CD4-positive, alpha-beta T cell treated with Interleukin-17A for 1 hour (primary cell): ENCODE measurements at places on chromosomes 7 and 10.

DNA sequence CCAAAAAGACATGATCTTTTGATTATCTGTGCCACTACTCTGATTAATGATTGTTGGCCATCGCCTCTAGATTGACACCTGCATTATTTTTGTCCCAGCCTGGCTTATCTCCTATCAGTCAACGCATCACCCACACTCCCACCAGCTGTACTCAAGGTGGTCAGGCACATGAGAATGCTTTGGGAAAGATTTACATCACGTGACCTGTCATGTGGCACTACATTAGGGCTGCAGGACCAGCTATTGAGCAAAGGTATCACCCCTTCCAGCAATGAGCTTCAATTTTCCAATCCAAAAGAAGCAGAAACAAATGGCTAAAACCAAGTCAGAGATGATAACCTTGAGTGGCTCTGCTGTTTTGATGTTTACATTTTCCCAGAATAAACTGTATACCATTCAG, 204.3 kb downstream of the PLXNA4 start:
- no peak for DNase-seq

DNA sequence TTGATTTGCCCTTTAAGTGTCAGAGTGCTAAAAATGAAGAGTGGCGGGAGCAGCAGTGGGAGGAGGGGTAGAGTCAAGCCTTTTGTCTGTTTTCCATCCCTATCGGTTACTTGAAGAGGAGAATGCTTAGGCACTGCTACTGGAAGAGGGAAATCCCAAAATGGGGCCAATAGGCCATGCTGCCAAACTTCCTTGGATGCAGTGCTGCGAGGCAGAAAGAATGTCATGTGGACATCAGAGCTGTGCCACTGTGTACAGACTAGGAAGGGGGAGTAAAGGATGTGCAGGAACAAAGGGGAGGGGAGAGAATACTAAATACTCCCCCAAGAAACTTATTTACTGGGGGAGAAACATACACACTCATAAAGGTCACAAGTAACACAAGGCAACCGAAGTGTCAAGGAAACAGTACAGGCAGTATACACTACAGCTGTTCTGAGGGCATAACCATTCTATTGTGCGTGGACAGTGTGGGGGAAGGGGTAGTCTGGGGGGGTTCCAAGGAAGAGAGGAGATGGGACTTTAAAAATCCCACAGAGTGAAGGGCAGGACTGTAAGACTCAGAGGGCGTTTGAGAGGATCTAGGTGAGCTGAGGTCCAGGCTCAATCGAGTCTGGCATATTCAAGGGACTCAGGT, 228.7 kb upstream of the PLXNA4 start:
- no peak for DNase-seq

DNA sequence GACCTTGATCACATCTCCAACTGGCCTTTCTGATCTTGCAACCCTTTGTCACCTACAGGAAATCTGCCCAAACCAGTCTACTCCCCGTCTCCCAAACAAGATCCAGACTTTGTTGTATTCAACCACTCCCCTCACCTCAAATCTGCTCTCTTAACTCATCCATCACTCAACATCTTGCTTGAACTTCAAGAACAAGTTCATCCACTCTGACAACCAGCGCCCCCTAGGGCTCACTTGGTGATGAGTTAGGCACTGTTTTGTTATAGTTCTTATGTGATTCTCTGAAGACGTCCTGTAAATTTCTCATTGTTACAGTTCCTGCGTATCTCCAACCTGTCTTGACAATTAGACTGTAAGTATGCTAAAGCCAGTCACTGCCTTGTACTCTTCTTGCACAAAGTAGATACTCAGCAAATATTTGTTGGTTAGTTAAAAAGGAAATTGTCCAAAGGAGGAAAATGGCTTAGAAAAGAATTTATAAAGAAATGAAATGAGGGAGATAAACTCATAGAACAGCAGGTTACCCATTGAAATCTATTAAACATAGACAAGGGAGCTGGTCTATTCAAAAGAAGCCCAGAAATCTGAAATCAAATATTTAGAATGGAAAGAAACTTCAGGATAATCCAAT, 5.3 kb downstream of the FRMD4A start:
- peak; percentile 39 for DNase-seq

DNA sequence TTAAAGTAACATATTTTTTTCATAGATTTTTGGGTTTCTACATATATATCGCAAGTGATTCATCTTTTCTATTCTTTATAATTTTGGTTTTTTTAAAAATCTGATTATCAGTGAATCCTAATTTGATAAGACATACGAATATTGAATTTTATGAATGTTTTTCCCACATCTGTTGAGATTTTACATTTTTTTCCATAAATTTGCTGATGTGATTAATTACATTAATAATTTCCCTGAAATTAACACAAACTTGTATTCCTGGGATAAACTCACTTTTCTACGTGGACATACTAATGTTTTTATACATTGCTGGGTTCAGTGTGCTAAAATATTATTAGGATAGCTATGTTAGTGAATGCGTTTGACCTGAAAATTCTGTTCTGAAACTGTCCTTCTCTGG, 26.1 kb downstream of the DMTF1 start:
- no peak for DNase-seq

GRCh38 chr10:12350167-12350872, 973 bp downstream of the CAMK1D start:
- peak; percentile 67 for DNase-seq

- DNase-seq = no peak
These were observed 27.5 kb downstream of the LMBR1 start for GRCh38 chr7:156865493-156865892.

- peak; percentile 65 for DNase-seq
These were observed 1.4 kb upstream of the TSPAN15 start for GRCh38 chr10:69449841-69450240.

DNA sequence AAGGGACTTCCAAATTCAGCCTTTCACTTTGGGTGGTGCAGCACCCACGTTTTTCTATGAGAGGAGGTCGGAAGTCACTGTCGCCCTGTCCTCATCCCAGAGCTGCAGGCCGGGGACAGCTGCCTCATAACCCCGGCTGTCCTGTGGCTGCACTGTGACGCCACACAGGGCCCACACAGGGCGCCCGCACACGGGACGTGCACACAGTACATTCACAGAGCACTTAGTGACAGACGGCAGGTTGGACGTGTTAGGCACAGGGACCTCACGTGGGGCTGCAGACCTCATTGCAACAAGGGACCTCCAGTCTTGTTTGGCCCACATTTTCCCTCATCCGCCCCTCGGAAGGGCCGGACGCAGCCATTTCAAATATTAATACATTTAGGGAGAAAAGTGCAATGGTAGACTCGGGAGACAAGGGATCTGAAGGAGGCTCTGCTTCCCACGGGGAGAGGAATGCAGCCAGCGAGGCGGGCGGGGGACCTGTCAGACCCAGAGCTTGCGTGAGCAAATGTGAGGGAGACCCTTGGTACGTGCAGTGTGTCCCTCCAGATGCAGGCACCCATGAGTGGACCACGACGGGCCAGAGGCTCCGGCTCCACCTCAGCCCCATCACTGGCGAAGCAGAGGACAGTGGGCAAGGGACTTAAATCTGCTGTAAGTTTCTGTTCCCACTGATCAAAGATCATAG, 86.7 kb downstream of the VOPP1 start:
- DNase-seq = no peak

DNA sequence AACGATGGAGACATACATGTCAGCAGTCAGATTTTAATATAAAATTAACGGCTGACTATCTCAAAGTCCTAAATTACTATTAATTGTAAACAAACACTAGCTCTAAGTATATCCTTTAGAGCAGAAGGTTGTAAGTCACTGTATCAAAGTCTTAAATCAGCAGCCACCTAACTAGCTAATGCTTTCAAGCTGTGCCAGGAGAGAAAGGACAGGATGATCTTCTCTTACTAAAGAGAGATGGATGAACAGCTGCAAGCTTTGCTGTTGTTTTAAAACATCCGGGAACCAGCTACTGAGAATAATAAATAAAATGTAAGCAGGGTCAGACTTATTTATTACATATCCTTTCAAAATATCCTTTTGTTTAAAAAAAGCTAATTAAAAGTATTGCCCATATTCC, 24.0 kb upstream of the ABLIM1 start:
- no peak for DNase-seq

DNA sequence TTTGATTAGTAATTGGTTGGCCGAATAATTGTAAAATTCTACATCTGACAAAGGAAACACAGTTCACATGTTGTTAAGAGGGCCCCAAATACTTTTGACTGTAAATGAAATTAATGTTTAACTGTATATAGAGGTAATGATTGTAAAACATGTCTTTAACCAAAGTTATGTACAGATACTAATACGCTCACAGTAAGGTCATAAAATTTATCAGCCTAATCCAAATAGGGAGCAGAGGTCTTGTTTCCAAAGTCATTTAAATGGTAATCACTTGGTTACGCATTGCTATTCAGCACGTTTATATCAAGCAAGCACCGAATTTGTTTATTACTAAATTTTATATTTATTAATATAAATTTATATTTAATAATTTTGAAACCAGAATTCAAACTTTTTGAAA, 1.4 kb downstream of the PHYHIPL start:
- no peak for DNase-seq

DNA sequence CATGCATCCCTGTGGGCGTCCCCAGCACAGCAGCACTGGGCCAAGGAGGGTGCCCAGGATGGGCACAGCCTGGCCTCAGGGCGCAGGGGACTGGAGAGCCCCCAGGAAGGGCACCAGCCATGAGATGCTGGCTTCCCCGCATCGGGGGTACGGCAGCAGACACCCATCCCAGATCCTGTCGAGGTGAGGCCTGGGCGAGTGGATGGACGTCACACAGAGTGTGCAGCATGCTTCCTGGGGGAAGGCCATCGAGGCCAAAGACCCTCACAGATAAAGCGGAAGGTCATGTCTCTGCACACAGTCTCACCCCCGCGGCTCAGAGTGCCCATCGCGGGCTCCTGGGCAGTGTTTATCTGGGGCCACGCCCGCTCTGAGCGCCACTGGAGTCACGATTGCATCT, 18.8 kb downstream of the ADGRA1 start:
- no peak for DNase-seq

- peak; percentile 92 for DNase-seq
These were observed at the start of gene PLEKHA8 for GRCh38 chr7:30028216-30028748. TSS of gene PLEKHA8 (plus strand) at chr7:30028412. CDS start at chr7:30028763, 351 bp downstream.

- no peak for DNase-seq
These were observed 53.0 kb downstream of the SH2D4B start for GRCh38 chr10:80590585-80591125.

- no peak for DNase-seq
These were observed 38.7 kb downstream of the NPS start for GRCh38 chr10:127587668-127588365.

DNA sequence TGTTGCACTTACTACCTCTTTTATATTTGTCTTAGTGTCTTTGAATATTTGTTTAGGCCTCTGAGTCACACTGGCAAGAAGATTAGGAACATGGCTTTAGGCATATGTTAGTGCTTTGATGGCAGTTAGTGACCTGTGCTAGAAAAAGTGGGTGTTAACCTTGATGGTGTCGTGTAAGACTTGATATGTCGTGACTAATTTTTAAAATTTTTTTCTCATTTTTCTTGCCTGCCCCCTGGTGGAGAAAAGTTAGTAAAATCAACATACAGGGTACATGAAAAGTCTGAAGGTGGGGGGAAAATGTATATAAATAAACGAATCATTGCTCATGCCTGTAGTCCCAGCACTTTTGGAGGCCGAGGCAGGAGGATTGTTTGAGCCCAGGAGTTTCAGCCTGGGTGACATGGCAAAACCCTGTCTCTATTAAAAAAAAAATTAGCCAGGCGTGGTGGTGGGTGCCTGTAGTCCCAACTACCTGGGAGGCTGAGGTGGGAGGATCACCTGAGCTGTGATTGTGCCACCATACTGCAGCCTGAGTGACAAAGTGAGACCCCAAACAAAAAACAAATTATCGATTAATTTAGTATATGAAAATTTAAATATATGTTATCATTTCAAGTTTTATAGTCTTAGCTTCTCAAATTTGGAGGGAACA, 44.6 kb downstream of the TAX1BP1 start:
- peak; percentile 68 for DNase-seq

DNA sequence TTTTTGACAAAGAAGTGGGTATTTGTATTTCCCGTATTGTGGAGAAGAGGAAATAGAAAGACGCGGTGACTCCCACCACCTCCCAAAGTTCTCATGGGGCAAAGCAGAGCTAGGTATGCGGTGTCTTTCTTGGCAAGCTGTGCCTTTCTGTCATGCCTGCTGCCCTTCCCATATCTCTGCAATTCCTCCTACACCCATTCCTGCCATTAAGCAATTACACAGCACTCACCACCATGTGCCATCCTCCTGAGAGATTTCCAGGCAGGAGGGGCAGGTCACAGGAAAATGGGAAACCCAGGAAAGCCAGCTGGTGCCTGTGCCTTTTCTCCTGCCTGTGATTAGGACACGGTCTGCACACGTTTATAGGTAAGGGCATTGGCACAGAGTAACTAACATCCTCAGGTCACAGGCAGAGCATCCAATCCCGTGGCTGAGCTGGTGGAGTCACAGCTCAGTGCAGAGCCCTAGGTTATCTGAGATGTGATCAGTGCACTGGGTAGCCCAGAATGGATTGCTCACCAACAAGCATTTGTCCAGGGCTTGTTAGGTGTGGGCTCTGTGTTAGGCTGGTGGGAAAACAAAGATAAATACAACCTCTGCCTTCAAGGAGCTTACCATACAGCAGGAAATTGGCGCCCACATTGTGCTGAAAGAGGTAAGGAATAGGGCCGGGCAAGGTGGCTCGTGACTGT, 9.4 kb upstream of the CRTAC1 start:
- no peak for DNase-seq

- DNase-seq = no peak
These were observed 78.7 kb upstream of the MKLN1 start for GRCh38 chr7:131249003-131249402.

DNA sequence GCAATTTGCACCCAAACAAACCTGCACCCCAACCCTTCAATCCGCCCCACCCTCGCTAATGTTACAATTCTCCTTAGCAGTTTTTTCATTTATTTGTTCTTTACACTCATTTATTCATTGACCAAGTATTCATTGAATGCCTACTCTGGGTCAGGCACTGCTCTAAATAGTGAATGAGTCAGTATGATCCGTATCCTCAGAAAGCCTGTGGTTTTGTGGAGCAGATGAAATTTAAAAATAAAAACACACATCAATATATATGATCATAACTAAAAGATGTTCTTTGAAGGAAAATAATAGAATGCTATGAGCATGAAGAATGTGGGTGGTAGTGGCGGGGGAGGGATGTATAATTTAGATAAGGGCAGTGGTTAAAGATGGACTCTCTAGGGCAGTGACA, 13.3 kb downstream of the IFIT5 start:
- DNase-seq = no peak
